Activated CD4-positive, alpha-beta T cell treated with anti-CD3 and anti-CD28 coated beads for 36 hours (primary cell): ENCODE measurements at places on chromosomes 6 and 20. TPM values are rescaled to one million over a fixed set of nuclear protein-coding genes. Genes with fewer than 3 reads are reported as not detected.

Gene ATP6V1G2
- 1.9 TPM for total RNA-seq

Gene HLA-DRB1
- 12.7 TPM for total RNA-seq

Gene MLN
- total RNA-seq = not detected

Gene TAP1
- total RNA-seq = 255 TPM

Gene PPIL6
- total RNA-seq = 0.09 TPM

- peak; percentile 78 for DNase-seq
Observed at GRCh38 chr20:34538671-34539123, 19.8 kb upstream of the MAP1LC3A start.

GRCh38 chr20:11296951-11297350, 620.7 kb upstream of the BTBD3 start:
- no peak for DNase-seq

GRCh38 chr20:31606804-31607639, 1.9 kb downstream of the ID1 start:
- no peak for DNase-seq

GRCh38 chr6:1613688-1614447, 4.2 kb downstream of the FOXC1 start:
- peak; percentile 34 for DNase-seq

DNA sequence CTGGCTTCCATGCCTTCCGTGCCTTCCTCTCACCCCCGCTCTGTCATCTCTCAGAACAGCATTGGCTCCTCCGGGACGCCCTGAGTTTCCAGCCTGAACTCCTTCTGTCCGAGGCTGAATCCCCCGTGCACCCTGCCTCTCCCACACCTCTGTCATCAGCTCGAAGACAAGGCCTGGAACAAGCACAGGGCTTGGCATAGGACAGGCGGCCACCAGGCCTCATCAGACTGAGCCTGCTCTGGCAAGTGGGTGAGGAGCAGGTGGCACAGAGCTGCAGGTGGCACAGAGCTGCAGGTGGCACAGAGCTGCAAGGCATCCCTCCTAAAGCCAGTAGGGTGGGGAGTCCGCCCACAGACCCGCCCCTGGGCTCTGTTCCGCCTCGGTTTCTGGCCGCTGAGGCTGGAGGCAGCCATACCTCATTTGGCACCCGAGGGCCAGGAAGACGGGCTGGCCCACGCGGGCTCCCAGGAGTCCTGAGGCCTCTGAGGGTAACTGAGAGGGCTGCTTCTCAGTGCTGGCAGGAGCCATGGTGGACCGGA, 60.2 kb downstream of the EZR start:
- no peak for DNase-seq

GRCh38 chr6:35356391-35356790, 14.0 kb downstream of the PPARD start:
- no peak for DNase-seq
